NCI-H446 (cell line): ENCODE measurements at places on chromosomes 7 and 10.

DNA sequence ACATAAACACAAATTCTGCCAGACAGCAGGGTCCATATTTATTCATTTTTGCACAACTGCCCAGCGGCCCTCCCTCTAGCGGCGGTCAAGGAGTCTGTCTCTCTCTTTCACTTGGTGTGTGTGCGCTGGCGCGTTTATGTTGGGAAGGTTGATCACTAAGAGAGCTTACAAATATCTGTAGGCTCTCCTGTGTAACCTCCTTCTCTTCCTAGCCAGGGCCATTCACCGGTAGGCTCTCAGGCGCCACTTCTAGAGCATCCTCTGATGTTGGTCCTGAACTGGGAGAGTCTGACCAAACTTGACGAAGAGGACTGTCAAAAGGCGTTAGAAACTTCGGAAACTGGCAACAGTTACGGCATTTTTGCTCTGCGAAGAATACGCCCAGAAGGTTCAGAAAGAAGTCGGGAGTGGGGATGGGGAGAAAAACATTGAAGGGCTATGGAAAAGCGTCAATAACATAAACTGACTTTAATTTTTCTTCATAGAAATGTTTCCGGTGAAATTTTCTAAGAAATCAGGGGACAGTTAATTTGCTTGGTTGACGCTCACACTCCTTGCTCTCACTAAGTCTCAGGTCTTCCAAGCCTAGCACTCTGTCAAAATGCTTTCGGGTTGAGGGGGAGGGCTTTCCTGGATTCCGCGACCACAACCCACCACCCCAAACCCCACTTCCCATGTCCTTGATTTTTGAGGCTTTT, 731.1 kb downstream of the ZWINT start:
- DNase-seq, result no peak

GRCh38 chr7:123727071-123727837, 21.5 kb downstream of the WASL start:
- DNase-seq, result no peak

GRCh38 chr10:82762641-82763040, 887.6 kb downstream of the NRG3 start:
- no peak for DNase-seq

- DNase-seq, result no peak
Measured at GRCh38 chr10:23604613-23605012, 165.7 kb downstream of the OTUD1 start.

DNA sequence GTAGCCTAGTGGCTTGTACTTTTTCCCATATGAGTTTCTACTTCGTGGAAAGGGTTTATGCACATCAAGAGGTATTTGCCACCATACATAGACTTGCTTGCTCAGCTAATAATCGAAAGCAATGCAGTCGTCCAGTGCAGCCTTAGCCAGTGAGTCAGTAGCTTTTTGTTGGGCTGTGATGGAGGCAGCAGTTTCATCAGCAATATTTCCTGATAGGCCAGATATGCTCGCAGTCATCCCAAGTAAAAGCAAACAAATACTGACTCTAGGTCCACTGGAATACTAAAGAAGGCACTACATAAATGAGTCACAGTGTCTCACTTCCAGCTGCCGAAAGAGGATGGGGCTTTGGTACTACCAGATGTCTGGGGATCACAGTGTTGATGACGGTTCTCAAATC, 2.1 kb upstream of the BNIP3 start:
- DNase-seq, result no peak

DNA sequence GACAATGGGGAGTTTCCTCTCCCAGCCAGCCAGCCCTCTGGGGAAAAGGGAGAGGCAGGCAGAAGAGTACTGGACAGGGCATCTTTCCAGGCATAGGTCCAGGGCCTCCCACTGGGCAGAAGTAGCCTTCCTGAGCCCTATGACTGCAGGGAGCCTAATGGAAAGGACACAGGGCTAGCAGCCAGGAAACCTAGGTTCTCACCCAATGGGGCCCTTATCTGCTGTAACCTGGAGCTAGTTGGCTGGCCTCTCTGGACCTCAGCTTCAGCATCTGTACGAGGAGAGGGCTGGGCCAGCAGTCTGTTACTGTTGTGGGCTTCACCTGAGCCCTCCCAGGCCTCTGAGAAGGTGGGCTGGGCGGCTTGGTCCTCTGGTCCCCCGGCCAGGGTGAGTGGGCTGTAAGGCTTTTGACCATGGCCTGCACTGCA, 22.4 kb downstream of the LDB3 start:
- DNase-seq, result no peak
